ENCODE measurements at places on chromosomes 6 and 20.
A peak's percentile ranks its signal among the peaks of the same experiment; 100 is the strongest.

- DNase-seq = no peak
Measured at GRCh38 chr6:36029464-36029863, 1.9 kb downstream of the MAPK14 start.

- no peak for DNase-seq
Measured at GRCh38 chr20:33103556-33103955, 24.1 kb downstream of the BPIFB4 start.

- DNase-seq = peak; percentile 69
Measured at GRCh38 chr6:30720738-30721197, 616 bp downstream of the TUBB start.

GRCh38 chr6:70667711-70668498 lies at the start of gene SMAP1:
Gene SMAP1 (plus strand): TSS chr6:70667883. CDS start chr6:70668024, 141 bp downstream.
- peak; percentile 95 for DNase-seq

DNA sequence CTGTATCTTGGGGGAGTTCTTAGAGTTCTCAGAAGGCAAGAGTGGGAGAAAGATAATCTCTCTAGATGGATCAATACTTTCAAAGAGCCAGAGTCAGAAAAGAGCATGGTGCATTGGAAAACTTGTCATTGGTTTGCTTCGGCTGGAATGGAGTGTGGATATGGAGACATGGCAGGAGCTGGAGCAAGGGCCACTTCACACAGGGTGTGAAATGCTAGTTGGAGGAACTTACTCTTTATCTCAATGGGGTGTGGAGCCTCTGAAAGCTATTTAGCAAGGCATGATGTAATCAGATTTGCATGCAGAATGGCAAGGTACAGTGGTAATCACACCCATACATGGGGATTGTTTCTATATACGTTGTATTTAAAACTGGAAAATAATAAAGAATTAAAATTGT lies 31.5 kb upstream of the PAQR8 start:
- DNase-seq = no peak

DNA sequence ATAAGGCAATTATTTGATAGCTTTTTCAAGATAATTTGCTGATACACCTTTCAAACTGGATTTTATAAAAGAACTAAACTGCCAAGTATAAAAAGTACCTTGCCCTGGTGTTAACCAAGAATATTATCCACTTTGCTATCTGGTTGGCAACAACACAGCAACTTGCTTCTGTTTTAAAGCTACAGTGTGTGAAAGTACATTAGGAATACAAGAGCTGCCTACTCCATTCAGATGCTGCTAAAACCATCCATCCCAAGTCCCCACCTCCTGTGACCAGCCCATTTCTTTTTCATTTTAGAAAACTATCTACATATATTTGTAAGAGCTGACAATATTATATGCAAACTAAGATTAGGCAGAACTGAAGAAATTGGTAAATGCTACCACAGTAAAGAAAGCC lies 12.8 kb downstream of the CLDN20 start:
- no peak for DNase-seq

DNA sequence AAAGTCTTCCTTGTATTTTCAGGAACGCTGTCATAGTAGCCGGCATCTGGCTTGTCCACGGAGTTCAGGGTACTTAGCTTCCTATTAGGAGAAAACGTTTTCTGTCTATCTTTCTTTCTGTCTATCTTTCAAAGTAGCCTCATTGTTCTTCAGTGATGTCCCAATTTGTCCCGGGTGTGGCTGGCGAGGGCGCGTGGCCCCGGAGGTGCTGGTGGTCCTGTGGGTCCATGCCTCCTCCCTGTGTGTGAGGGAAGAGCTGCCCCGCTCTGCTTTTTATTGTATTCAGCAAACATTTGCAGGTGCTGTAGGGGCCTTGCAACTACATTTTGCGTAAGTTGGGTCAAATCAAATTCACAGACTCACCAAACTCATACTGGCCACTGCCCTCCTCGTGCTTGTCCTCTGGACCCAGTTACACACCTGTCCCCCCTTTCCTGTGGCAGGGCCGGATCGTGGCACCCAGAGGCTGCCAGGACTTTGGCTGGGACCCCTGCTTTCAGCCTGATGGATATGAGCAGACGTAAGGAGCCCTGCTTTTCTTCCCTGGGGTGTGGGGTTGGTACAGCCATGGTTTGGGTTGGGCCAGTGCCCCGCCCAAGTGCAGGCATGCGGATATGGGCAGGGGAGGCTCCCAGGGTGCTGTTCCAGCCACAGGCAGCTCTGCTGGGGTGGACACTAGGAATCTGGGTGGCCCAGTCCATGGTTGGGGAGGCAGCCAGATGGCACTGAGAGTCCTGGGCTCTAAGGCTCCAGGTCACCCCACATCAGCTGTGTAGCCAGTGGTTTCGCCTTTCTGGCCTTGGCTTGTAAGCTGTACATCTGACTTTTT lies 12.3 kb downstream of the ITPA start:
- no peak for DNase-seq

DNA sequence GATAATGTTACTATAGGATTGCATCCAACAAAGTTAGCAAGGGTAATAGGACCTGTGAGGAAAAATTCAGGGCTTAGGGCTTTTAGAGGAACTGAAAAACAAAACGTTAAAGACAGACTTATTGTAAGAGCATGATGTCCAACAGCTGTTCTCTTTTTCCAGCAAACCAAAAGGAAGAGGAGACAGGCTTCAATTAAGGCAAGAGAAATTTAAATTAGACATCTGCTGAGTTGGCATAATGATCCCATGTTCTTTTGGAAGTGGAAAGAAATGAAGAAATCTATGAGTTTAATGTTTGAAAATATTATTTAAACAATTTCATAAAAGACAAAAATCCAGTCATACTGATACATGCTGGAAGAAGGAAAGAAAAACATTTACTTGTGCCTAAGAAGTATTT lies 95.7 kb upstream of the HMGCLL1 start:
- no peak for DNase-seq

DNA sequence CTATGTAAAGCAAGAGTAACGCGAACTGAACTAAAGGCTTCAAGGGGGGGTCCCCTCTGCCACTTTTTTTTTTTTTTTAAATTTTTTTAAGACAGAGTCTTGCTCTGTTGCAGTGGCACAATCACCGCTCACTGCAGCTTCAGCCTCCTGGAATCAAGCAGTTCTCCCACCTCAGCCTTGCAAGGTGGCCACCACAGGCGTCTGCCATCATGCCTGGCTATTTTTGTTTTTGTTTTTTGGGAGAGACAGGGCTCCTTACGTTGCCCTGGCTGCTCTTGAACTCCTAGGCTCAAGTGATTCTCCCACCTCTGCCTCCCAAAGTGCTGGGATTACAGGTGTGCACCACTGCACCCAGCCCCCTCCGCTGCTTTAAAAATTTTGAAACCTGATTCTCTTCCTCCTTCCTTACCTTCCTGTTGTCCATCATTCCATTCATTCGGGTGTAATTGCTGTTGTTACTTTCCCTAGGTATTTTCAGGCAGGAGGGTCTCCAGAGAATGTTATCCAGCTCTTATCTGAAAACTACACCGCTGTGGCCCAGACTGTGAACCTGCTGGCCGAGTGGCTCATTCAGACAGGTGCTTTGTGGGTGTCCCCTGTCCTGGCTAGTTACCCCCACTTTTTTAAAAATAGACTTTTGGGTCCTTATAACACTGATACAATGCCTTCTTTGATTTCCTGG lies 5.4 kb downstream of the NELFCD start:
- DNase-seq = no peak

- DNase-seq = no peak
Measured at GRCh38 chr6:130829333-130829910, 2.2 kb downstream of the SMLR1 start.

DNA sequence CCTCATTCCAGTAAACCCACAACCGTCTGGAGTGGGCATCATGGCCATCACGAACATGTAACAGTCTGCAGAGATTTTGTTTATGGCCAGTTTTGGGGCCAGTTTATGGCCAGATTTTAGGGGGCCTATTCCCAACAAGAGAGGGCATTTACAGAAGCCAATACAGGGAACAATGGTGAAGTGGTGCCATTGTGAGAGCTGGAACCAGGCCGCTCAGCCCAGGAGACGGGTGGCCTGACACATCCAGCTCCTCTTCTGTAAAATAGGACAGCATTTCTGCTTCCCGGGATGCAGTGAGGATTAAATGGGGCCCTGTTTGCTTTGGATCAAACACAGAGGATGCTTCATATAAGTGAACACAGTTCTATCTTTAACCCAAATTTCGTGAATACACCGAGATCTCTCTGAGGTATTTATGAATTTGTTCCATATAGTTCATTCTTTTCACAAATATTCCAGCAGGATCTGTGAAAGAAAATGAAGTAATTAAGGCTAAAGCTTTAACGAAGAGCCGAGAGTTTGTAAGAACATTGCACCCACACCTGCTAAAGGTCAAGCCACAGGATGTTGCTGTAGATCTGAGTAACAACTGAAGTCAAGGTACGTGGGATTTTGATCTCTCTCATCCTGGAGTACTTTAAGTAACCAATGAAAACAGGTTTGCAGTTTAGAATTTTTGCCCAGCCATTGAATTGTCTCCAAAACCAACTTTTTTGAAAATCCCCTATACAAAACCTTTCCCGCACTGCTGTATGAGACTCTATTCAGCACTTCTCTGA lies 14.5 kb upstream of the SIRPG start:
- no peak for DNase-seq

GRCh38 chr6:99350573-99350972 lies 1.1 kb upstream of the FAXC start:
- DNase-seq = no peak

- DNase-seq = no peak
Measured at GRCh38 chr6:151690303-151690702, 117.2 kb upstream of the ESR1 start.

- DNase-seq = no peak
Measured at GRCh38 chr6:37137201-37138090, 32.5 kb upstream of the PIM1 start.

GRCh38 chr20:10837901-10838300 lies 164.1 kb upstream of the JAG1 start:
- no peak for DNase-seq

All from activated CD4-positive, CD25-positive, alpha-beta regulatory T cell treated with anti-CD3 and anti-CD28 coated beads, Interleukin-2, amount 50 U/mL, for 72 hours (primary cell).